ENCODE measurements at places on chromosomes 1 and 21.
A peak's percentile ranks its signal among the peaks of the same experiment; 100 is the strongest.

DNA sequence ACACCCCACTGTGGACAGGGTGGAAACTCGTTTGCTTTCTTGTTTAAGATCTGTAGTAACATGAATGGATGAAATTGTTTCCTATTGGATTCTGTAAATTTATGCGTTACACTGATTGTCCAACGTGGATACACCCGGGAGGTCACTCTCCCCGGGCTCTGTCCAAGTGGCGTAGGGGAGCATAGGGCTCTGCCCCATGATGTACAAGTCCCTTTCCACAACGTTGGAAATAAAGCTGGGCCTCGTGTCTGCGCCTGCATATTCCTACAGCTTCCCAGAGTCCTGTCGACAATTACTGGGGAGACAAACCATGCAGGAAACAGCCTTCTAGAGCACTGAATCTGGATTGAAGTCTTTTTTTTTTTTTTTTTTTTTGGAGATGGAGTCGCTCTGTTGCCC, 1.4 kb downstream of the RCC1 start:
- peak; percentile 33 for DNase-seq

DNA sequence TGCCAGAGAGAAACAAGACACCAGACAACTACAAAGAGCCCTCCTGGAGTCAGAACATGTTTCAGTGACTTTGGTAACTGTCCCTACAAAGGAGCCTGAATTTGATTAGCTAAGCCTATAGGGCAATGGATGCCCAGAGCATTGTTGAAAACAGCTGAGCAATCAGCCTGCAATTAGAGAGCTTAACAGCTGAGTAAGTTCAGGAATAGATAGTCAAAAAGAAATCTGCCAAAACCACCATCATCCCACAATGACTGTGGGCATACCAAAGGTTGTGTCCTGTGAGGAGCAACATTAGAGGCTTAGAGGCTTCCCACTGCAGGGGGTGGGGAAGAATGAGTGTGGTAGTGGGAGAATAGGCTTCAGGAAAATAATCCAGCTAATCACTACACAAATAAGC, 32.1 kb downstream of the SH3BP5L start:
- DNase-seq, result no peak

GRCh38 chr21:46650476-46651098, 15.1 kb downstream of the PRMT2 start:
- DNase-seq, result no peak

GRCh38 chr1:56073614-56074006, 505.8 kb downstream of the PLPP3 start:
- DNase-seq, result no peak

- no peak for DNase-seq
Observed at GRCh38 chr21:36813052-36813451, 114.1 kb downstream of the SIM2 start.

DNA sequence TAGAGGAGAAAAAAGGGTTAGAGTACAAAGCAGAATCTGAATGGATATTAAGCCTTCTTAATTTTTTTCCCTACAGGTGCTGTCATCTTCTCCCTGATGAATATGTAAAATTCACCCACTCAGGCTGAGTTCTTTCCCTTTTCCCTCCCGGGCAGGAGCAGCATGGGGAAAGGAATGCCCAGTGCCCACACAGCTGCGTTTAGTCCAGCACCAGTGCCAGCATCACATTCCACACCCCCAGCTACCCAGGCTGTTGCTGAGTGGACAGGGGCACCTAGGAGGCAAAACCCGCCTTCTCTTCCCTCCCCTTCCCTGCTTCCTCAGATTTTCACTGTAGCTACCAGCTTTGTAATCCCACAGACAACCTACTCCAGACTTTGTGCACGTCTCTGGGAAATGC, 3.4 kb upstream of the CADM3 start:
- no peak for DNase-seq

Data from ELR (cell line).